K562 (cell line): ENCODE measurements at places on chromosomes 5 and 9. TPM values are rescaled to one million over a fixed set of nuclear protein-coding genes. Genes with fewer than 3 reads are reported as not detected.
A peak's percentile ranks its signal among the peaks of the same experiment; 100 is the strongest.

DNA sequence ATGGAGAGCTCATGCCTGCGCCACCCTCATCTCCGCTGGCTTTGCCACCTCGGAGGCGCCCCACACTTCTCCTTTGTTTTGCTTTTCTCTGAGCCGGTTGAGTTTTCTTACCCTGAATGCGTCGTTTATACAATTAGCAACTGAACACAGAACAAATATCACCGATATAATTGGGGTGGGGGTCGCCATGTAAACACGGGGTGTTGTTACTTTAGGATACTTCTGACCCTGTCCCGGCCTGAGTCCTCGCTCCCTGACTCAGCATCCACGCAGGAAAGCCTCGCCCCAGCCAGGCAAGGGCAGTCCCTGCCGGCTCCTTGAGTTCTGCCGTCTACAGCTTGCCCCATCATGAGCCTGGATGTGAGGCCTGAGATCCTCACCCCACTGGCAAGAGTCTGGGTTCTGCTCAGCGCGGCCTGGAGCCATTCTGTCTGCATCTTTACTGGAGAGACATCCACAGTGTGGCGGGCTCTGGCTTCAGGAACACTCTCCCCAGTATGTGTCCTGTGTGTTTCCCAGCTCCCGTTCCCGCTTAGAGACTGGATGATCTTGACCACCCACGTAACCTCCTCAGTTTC, 5.5 kb downstream of the NKX2-5 start:
- DNase-seq: no peak

DNA sequence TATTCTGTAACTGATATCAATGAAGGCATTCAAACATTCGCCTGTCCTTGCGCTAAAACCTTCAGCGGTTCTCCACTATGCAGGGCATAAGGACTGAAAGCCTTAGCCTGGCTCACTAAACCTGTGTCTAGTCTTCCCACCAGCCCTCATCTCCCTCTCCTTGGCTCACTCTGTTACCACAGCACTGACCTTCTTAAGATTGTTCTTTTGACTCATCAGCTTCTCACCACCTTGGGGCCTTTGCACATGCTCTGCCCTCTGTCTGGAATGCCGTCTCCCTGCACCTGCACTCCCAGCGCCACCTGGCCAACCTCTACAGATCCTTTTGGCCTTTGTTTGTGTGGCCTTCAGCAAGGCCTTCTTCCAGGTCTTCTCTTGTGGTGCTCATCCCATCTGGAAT, 131.8 kb upstream of the IER5L start:
- no peak for DNase-seq

DNA sequence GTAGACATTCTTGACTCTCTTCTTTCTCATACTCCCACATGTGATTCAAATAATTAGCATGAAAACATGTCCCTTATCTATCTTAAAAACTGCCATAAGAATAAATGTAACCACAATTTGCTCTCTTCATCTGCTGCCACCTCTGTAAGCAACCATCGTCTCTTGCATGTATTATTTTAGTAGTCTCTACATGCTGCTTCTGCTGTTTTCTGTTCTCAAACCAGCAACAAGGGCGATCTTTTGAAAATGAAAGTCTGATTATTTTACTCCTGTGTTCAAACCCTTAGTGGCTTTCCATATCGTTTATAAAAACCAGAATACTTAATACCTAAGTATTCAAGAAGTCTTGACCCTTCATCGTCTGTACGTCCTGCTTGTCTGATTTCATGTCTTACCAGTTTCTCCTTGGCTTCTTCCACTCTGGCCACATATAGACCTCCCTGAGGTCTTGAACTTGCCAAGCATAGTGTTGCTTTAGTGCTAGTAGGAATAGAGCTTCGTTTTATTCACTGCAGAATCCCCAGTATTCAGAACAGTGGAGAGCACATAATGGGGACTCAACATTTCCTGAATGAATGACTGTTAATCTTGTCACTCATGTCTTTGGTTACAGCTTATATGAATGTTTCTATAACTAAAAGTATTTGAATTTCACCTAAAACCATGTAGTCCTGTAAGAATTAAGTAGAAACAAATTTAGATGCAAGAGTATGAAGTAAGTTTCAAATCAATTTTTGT, 10.6 kb downstream of the CDC42SE2 start:
- no peak for DNase-seq

- no peak for DNase-seq
Observed at GRCh38 chr9:131529597-131530545, 1.2 kb downstream of the UCK1 start.

Gene CDO1
- total RNA-seq: 0.22 TPM in 1 of 2 replicates, not detected in the other

GRCh38 chr5:175698401-175699115, 40.7 kb downstream of the HRH2 start:
- DNase-seq: no peak

- no peak for DNase-seq
Observed at GRCh38 chr5:10896016-10896415, 135.0 kb upstream of the DAP start.

DNA sequence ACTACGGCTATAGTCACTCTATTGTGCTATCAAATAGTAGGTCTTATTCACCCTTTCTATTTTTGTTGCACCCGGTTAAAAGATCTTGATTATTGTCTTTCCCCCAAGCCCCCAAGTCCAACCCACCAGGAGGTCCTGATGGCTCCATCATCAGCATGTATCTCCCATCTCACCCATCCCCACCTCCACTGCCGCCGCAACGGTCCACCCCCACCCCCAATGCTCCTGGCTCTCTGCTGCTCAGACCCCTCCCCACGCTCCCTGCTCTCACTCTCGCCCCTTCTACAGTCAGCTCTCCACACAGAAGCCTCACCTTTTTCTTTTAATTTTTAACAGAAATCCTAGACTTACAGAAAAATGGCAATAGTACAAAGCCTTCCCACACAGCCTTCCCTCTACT, 51.5 kb upstream of the SH3PXD2B start:
- no peak for DNase-seq

Gene FOXD4L4
- total RNA-seq: 0.11 TPM in 1 of 2 replicates, not detected in the other

- peak; percentile 13 for DNase-seq
Observed at GRCh38 chr9:117414220-117414905, 494 bp downstream of the ASTN2 start.

- DNase-seq: no peak
Observed at GRCh38 chr5:145775893-145776444, 59.2 kb downstream of the PRELID2 start.

GRCh38 chr9:83304686-83305085, 233.5 kb downstream of the FRMD3 start:
- no peak for DNase-seq

DNA sequence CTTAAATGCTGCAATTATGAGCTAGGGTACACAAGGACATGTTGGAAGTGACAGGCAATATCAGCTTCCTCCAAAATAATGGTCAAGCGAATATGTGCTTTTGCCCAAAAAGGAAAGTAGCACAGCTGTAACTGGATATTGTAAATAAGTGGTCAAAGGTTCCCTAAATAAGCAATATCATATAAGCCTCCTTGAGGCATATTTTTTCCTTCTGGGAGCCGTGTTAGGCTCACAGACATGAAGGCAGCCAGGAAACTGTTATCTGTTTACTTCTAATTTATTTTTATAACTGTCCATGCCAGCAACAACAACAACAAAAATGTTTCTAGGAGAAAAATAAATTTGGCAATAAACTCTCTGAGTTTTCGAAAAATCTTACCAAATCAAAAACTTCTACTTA, 648.3 kb downstream of the PDE4D start:
- no peak for DNase-seq

- DNase-seq: no peak
Observed at GRCh38 chr5:180352116-180353047, 754 bp downstream of the GFPT2 start.

DNA sequence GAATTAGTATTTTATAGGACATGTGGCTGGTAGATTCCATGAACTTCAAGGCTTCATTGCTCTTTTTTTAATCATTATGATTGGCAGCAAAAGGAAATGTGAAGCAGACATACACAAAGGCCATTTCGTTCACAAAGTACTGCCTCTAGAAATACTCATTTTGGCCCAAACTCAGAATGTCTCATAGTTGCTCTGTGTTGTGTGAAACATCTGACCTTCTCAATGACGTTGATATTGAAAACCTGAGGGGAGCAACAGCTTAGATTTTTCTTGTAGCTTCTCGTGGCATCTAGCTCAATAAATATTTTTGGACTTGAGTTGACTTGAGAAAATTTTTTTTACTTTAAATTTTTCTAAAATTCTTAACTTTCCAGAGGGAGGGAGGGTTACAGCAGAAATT, 12.4 kb downstream of the KCNV2 start:
- no peak for DNase-seq

Gene RLN1
- total RNA-seq: not detected in 2 replicates

Gene SLC22A4
- total RNA-seq: 7.6 and 9.6 TPM in 2 replicates

- DNase-seq: no peak
Observed at GRCh38 chr9:8782237-8782636, 982.7 kb upstream of the DMAC1 start.

Gene PFDN1
- 49.3 and 50.3 TPM in 2 replicates for total RNA-seq

- DNase-seq: no peak
Observed at GRCh38 chr5:4204276-4205141, 608.9 kb downstream of the IRX1 start.

- DNase-seq: no peak
Observed at GRCh38 chr9:75108571-75108970, 20.3 kb downstream of the OSTF1 start.

GRCh38 chr9:72882117-72882775, 70.6 kb downstream of the ALDH1A1 start:
- no peak for DNase-seq

GRCh38 chr5:40041452-40041851, 616.7 kb upstream of the DAB2 start:
- no peak for DNase-seq

DNA sequence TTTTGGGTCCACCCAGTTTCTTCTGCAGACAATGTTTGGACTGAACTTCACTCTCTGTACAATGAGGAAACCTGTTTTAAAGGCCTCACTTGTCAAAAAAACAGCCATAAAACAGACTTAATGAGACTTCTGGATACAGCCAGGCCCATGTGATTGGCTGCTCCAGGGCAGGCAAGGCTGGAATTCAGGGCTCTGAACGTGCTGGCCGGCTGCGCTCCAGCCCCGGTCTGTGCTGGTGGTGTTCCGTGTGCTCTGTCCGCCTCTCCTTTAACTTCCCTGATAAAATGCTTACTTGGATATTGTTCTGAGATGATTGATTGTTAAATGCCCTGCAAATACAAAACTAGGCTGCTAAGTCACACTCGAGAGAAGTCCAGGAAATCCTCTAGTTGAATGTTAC, 131.2 kb upstream of the KLF4 start:
- no peak for DNase-seq

DNA sequence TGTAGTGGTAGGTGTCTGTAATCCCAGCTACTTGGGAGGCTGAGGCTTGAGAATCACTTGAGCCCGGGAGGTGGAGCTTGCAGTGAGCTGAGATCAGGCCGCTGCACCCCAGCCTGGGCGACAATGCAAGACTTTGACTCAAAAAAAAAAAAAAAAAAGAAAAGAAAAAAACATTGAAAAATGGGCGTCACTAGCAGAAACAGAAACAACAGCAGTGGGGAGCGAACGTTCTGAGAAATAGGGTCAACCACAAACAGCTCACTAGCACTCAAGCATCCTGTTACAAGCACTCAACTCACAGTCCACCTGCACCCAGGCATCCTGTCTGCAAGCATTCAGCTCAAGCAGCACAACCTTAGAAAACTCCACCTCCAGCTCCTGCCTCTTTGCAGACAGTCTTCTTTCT, 17.2 kb downstream of the TRIM14 start:
- no peak for DNase-seq

DNA sequence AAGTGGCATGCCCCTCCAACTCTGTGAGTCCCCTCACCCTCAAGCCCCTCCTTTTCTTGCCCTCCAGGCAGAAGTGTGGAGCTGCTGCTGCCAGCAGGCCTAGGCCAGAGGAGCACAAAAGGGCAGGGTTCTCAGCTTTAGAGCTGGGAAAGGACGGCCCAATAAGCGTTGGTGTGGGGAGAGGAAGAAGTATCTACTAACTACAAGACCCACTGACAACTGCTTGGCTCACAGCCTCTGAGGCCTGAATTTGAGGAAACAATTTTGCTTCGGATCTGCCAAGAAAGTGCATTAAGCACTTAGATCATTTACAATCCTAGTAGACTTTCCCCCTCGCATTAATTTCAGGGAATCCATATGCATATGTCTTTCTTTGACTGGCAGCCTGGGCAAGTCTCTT, 179.4 kb downstream of the SNX18 start:
- no peak for DNase-seq

- no peak for DNase-seq
Observed at GRCh38 chr9:1207686-1208085, 157.5 kb downstream of the DMRT2 start.
